ENCODE measurements at places on chromosomes 12 and 14. TPM values are rescaled to one million over a fixed set of nuclear protein-coding genes. Genes with fewer than 3 reads are reported as not detected.

PROX2 gene
- total RNA-seq = not detected

DBX2 gene
- 0.07 TPM for total RNA-seq

SIX1 gene
- not detected for total RNA-seq

CCDC177 gene
- total RNA-seq = not detected

Measured in left ventricle myocardium superior (tissue), 1 donor.